Stomach (tissue), 19 donors: ENCODE measurements at places on chromosomes 7 and 10. TPM values are rescaled to one million over a fixed set of nuclear protein-coding genes. Genes with fewer than 3 reads are reported as not detected.
A peak's percentile ranks its signal among the peaks of the same experiment; 100 is the strongest.

Gene CDNF
- total RNA-seq, result not detected

Gene RASA4B
- total RNA-seq, result 13.0 TPM

DNA sequence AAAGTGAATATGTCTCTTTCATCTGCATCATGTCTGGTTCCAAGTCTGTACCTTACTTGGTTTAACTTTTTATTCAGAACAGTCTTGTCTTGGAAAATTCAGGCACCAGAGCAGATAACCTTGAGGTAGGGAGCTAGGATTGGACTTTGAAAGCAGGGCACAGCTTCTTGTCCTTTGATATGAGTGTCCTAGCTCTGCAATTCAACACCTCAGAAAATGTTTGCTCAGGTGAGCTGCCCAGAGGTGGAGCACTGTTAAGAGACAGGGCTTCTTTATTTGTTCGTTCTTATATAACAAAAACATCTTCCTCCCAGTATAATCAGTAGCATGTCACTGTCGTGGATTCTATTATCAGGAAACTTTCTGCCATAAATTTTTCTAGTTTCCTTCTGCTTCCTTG is 118.3 kb downstream of the LRRC4 start:
- no peak for DNase-seq

DNA sequence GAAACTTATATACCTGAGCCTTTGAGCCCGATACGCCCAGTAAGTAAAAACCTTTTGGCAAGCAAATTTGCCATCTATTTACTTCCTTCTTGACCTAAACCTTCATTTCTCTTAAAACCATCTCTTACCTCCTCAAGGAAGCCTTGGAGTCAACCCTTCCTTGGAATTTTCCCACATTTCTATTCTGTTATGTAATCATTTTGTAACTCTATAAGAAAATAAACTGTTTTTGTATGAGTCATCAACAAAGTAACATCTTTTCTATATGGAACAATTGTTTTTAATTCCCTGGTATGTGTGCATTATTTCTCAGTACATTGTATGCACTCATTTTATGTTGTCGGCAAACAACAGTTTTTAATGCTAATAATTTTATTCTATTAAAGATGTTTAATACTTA is 162.0 kb downstream of the TEX36 start:
- no peak for DNase-seq

DNA sequence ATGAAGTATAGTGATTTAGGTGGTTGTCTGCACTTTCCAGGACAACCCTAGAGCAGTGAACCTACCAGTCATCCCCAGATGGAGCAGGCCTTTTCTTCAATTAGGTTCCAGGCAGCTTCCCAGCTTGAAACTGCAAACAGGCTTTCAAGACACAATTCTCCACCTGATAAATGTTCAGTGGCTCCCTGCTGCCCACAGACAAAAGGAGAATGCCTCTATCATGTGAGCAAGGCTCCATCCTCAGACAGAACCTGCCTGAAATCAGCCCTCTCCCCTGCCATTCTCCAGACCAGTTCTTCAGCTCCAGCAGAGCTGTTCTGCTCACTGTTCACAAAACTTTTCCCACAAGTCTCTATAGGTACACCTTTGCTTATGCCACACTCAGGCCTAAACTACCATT is 22.1 kb downstream of the RELN start:
- no peak for DNase-seq

DNA sequence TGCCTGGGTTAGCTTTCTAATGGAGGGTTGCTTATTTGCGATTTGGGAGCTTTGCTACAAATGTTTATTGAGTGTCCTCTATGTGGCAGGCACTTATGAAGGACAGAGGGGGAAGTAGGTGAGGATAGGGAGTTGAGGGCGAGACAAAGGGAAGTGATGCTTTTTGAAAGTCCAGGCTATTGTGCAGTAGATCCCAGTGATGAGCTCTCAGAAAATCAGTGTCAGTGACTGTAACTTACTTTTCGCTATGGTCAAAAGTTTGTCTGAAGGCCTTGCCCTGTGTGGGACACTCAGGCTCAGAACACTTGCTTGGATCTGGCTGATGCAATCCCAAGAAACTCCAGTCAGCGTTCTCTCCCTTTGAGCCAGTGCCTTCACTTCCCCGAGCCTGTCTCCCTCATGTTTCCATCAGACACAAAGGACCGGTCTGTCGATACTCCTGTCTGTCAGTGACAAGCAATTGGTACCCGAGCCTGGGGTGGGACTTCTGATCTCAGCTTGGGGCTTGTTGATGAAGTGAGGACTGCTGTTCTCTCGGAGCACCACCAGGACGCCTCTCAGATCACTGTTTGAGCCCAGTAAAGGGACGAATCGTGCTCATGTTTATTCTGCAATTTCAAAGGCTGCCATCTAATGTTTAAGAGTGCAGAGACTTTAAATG is 63.1 kb upstream of the SORCS3 start:
- DNase-seq, result no peak

DNA sequence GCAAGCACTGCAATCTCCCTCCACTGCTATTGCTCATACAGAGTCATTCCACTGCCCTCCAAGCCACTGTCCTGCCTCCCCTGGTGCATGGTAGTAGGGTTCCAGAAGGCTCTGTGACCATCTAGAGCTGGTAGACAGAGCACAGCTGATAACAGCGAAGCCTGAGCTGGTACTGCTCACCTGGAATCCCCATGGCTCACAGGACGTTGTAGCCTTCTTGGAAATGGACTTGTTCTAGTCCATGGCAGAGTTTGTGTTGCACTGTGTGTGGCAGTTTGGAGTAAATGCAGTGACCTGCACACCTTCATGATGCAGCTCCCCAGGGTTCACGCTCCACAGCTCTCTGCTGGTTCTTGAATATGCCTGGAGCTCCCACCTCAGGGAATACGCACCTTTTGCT is 67.0 kb downstream of the ITGA8 start:
- DNase-seq, result no peak

GRCh38 chr7:114084472-114085312 is 165.9 kb upstream of the PPP1R3A start:
- DNase-seq, result peak; percentile 50

- DNase-seq, result no peak
These were observed 136.9 kb downstream of the SLIT1 start for GRCh38 chr10:97048649-97049427.
